Activated T-helper 1 cell treated with anti-CD3 and anti-CD28 coated beads, Interleukin-12 subunit alpha, Interleukin-12 subunit beta, Interleukin-2, Interleukin-4 antibody, amounts not matched to agents 30 ng/mL and 10 ng/mL and 1 ng/mL, durations not matched to agents 14 hours and 24 hours and 36 hours (primary cell): ENCODE measurements at places on chromosomes 3 and 15. TPM values are rescaled to one million over a fixed set of nuclear protein-coding genes. Genes with fewer than 3 reads are reported as not detected.

PP2D1 gene
- not detected in 2 replicates for total RNA-seq

ITIH1 gene
- total RNA-seq = not detected in 2 replicates

SYNPR gene
- total RNA-seq = not detected in 2 replicates

MUC4 gene
- total RNA-seq = 1.6 and 2.4 TPM in 2 replicates

CPB1 gene
- total RNA-seq = not detected in 2 replicates

GRCh38 chr15:66661432-66662096 lies 40.5 kb upstream of the SMAD6 start:
- H3K27ac ChIP-seq = no peak overlapping the region
- no peaks in the 10 kb centered on the region for H3K36me3 ChIP-seq
- H3K4me1 ChIP-seq = no peaks in the 10 kb centered on the region
- DNase-seq = no peak

DNA sequence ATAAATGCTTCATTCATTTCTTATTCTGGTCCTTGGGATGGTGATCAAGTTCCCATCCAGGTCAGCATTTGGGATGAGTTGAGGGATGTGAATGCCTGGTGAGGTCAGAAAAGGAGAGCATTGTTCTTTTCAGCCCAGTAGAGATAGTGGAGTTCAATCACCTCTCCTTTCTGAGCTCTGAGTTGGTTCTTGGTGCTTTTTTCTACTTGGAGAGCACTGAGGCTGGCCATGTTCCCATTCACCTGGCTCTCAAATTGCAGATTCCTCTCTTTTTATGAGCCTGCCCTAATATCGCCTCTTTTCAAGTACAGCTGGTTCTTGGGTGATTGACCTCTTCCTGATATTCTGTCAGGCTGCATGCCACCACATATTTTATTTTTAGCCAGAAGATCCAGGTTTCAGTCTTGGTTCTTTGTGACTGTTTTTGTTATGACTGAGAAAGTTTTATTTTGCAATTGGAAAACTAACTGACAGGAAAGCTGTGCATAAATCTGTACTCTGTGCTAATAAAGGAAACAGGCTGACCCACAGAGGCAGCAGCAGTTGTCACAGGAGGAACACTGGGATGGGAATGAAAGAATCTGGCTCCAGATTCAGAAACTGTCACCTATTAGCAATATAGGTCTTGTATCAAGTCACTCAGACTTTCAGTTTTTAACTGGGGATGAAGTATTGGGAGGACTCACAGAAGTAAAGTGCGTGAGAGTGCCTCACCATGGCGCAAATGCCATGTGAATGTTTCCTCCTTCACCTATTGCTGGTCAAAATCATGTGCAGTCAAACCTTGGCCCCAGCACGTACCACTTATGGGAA lies 10.7 kb downstream of the AQP9 start:
- H3K4me3 ChIP-seq = no peak overlapping the region
- no peak overlapping the region for H3K27ac ChIP-seq
- no peaks in the 10 kb centered on the region for H3K36me3 ChIP-seq
- DNase-seq = no peak
- H3K27me3 ChIP-seq = peaks cover 10% of the 10 kb centered on the region

DNA sequence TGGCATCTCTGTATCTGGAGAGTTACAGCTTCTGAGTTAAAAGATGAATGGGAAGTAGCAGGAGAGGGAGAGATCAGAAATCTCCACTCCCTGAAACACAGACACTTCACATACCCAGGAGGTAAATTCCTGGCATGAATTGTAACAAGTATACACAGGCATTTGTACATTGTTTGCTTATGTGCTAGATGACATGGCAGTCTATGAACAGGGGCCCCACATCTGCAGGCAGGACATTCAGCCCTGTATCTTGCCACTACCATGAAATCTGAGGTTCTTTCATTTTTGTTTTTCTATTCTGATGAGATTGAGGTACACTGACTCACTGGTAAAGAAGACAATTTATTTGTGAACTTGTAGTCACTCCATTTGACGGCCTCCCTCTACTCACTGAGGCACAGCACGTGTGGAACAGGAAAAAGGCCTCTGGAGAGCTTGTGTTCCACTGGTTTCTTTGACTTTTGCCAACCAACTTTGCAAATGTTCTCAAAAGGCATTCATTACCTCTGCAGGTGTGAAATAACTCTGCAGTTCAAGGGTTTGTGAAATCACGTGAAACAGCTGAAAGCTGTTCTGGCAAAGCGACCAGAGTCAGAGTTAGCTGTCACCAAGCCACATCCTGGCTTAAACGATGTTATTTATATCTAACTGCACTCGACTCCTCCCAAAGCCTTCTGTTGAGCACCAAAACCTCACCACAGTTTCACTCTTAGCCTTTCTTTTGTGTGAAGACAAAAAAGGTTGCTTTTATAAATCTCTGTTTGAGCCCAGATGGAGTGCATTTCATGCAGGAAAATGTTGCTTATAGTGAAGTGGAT lies 401.3 kb upstream of the CFAP20DC start:
- H3K4me1 ChIP-seq = peaks cover 81% of the 10 kb centered on the region
- H3K27me3 ChIP-seq = no peaks in the 10 kb centered on the region
- peak overlapping the region; percentile 97 for H3K27ac ChIP-seq
- DNase-seq = peak; percentile 74
- H3K36me3 ChIP-seq = peaks cover 8% of the 10 kb centered on the region

- no peaks in the 10 kb centered on the region for H3K36me3 ChIP-seq
- no peak overlapping the region for H3K27ac ChIP-seq
- peak overlapping the region; percentile 68 for H3K4me3 ChIP-seq
- H3K27me3 ChIP-seq = peaks cover 7% of the 10 kb centered on the region
- DNase-seq = no peak
Observed at GRCh38 chr15:73925848-73926218, 429 bp upstream of the LOXL1 start.

DNA sequence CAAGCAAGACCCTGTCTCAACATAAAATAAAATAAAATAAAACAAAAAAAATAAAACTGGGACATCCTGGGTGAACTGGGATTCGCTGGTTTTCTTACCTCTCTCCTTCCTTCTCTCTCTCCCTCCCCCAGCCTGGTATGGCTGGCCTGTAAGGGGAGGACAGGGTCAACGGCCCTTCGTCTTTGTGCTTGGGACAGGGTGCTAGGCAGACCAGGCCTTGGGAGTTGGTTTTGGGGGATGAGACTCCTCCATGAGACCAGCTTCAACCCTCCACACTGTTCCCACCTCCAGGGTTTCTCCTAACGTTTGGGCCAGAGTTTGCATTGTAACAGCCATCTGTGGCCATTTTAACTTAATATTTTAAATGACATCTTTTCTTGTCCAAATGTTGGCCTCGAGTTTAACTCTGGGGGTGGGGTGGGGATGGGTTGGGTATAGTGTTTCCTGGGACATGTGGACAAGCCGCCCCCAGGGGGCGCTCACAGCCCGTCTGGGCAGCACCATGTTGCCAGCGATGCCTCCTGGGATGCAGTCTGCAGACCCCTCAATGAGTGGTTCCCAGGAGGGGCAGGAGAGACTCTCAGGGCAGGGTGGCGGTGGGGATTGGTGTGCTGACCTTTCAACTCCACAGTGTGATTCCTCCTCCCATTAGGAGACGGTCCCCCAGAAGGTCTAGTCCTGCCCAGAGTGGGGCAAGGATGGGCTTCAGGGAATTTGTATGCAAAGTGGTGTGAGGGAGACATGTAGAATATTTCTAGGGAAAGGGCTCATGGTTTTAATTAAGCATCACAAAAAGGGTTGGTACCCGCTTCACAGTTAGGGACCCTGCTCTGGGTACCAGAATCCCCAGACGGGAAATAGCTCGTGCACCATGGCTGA lies 37.7 kb upstream of the LCTL start:
- H3K4me3 ChIP-seq = no peak overlapping the region
- peaks cover under 1% of the 10 kb centered on the region for H3K4me1 ChIP-seq
- no peaks in the 10 kb centered on the region for H3K36me3 ChIP-seq
- peak; percentile 42 for DNase-seq
- peaks cover 12% of the 10 kb centered on the region for H3K27me3 ChIP-seq
- H3K27ac ChIP-seq = no peak overlapping the region

- H3K27me3 ChIP-seq = no peaks in the 10 kb centered on the region
- peaks cover 99% of the 10 kb centered on the region for H3K4me1 ChIP-seq
- H3K27ac ChIP-seq = peak overlapping the region; percentile 90
- H3K36me3 ChIP-seq = peaks cover 14% of the 10 kb centered on the region
- peak overlapping the region; percentile 65 for H3K4me3 ChIP-seq
Observed at GRCh38 chr3:187802203-187802927, 57.1 kb upstream of the BCL6 start.

DNA sequence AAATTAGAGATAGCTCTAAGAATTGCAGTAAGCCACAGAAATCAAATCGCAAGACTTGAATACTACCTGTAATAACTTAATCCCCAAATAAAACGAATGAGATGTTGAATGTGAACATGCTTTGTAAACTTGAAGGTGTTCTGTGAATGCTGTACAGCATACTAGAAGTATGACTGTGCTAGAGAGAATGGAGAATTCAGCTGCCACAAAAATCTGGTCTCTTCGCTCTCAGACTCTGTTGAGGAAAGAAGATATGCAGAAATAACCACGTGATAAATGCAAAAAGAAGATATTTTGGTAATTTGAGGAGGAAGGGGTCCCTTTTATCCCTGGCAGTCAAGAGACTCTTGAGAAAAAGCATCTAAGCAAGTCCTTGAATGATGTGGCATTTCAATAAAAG lies 37.3 kb downstream of the ZBTB38 start:
- peaks cover 38% of the 10 kb centered on the region for H3K4me1 ChIP-seq
- no peak overlapping the region for H3K4me3 ChIP-seq

- DNase-seq = no peak
- no peak overlapping the region for H3K27ac ChIP-seq
- no peak overlapping the region for H3K4me3 ChIP-seq
- H3K36me3 ChIP-seq = no peaks in the 10 kb centered on the region
Observed at GRCh38 chr3:5278666-5279065, 91.2 kb downstream of the EDEM1 start.

- H3K27me3 ChIP-seq = no peaks in the 10 kb centered on the region
- H3K27ac ChIP-seq = no peak overlapping the region
- H3K4me1 ChIP-seq = no peaks in the 10 kb centered on the region
- no peak for DNase-seq
Observed at GRCh38 chr3:67906261-67906660, 251.8 kb upstream of the SUCLG2 start.

GRCh38 chr3:39499651-39500273 lies 32.3 kb downstream of the MOBP start:
- no peaks in the 10 kb centered on the region for H3K36me3 ChIP-seq
- peaks cover 39% of the 10 kb centered on the region for H3K27me3 ChIP-seq
- H3K4me3 ChIP-seq = no peak overlapping the region

DNA sequence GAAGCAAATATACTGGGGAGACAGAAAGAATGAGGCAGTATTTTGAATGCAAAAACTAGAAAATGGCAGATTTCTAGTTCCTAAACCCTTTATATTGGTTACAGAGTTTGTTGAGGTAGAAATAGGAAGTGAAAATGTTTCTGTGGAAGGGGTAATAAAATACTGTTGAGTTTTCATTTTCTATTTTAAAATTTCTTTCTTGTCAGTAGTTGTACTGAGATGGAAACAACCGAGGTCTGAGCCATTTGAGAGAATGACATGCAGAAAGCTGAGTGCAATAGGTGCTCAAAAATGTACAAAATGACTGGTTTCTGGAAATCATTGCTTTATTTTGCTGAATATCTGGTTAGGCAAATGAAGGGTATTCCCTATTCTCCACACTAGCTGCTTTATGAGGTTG lies 361.4 kb downstream of the CHL1 start:
- no peak overlapping the region for H3K27ac ChIP-seq
- H3K36me3 ChIP-seq = no peaks in the 10 kb centered on the region
- no peak for DNase-seq
- no peaks in the 10 kb centered on the region for H3K4me1 ChIP-seq

DNA sequence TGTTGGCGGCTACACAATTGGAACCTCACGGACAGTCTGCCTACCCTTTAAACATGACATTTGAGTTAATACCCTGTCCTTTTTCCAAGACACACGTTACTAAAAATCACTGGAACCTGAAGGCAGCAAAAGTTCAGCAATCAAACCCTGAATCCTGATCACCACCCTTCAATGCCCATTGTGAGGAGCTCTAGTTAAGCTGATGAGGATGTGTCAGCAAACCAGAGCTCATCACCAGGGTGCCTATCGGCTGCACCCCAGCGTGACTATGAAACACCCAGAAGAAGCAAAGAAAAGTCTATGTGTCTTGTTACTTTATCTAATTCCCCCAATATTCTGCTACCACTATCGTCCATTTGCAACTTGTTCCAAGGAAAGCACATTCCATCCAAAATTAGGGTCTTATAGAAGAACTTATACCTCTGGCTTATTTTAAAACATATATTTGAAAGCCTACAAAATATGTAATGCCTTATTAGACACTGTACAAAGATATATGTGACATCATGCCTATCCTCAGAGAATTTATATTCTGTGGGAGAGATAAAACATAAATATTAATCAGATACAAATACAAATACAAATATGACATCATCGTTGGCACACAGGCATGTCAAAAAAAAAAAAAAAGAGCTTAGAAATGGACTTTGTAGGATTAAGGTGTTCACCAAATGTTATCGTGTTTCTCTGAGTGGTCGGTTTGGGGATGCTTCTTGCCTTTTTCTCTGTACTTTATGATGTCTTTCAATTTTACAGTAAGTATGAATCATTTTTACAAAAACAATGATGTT lies 219.7 kb upstream of the SETMAR start:
- H3K4me1 ChIP-seq = no peaks in the 10 kb centered on the region
- no peak for DNase-seq
- H3K27me3 ChIP-seq = no peaks in the 10 kb centered on the region
- no peak overlapping the region for H3K27ac ChIP-seq
- H3K36me3 ChIP-seq = no peaks in the 10 kb centered on the region
